ENCODE measurements at places on chromosomes 13 and 19. TPM values are rescaled to one million over a fixed set of nuclear protein-coding genes. Genes with fewer than 3 reads are reported as not detected.

GRCh38 chr13:85638265-85638664 is 161.0 kb downstream of the SLITRK6 start:
- no peak for DNase-seq

The OLFM4 gene
- total RNA-seq, result 0.76 TPM

The TMPRSS9 gene
- 0.17 TPM for total RNA-seq

- DNase-seq, result no peak
Observed at GRCh38 chr19:19054939-19055440, 8.8 kb upstream of the SLC25A42 start.

DNA sequence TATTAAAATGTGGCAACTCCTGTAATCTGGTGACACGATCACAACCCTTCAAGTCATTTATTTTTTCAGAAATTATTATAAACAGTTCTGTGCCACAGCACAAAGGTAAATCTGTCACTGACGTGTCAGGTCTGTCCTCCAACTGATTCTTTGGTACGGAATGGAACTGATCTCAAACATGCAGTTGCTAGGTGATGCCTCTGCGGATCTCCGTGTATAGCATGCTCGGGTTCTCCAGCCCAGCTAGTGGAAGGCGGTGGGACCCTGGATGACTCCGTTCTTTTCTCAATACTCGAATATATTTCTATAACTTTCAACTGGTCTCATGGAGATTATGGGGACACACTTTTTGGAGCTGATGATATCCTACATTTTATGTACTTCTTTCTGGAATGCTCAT is 11.0 kb downstream of the RANBP3 start:
- DNase-seq, result no peak

The ZNF100 gene
- total RNA-seq, result 5.8 TPM

The ZSCAN5A gene
- total RNA-seq, result 16.3 TPM

DNA sequence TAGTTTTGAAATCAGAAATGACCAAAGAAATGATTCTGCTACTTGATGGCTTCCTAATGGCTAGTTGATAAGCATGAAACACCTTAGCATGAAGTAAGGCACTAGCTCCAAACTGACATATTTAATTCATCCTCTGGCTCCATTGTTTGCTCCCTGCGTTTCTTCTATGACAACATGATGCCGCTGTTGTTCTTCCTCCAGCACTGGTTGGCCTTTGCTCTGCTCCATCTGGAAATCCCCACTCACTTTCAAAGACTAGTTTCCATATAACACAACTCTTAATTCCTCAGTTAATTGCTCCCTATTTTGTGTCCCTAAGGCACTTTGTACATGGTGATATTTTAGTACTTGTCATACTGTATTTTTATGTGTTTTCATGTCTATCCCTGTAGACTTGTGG is 151.6 kb downstream of the GPC6 start:
- no peak for DNase-seq

DNA sequence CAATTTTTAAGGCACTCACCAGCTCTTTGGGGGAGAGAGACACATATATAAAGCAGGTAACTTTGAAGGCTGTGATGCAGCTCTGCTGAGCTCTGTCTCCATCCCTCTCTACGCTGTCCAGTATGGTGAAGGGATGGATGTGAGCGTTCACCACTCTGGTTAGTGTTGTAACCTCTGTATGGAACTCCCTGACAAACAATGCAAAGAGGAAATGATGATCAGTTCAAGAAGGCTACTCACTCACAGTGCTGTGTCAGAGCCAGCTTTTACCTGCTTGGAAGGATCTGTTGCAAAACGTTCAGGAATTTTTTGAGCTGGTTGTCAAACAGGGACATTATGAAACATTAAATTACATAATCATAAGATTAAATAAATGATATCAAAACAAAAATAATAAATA is 90.8 kb upstream of the SLC10A2 start:
- DNase-seq, result no peak

GRCh38 chr13:29737061-29737460 is 113.4 kb downstream of the UBL3 start:
- DNase-seq, result no peak

Data from psoas muscle (tissue), 8 donors.